ENCODE measurements at places on chromosomes 2 and 18. TPM values are rescaled to one million over a fixed set of nuclear protein-coding genes. Genes with fewer than 3 reads are reported as not detected.

The RFTN2 gene
- 0.07 TPM for total RNA-seq

The MAPRE3 gene
- 4.8 TPM for total RNA-seq

The GALNT13 gene
- total RNA-seq, result not detected

The MAL gene
- total RNA-seq, result not detected

The CROCC2 gene
- total RNA-seq, result not detected

The ACMSD gene
- total RNA-seq, result not detected

The IL18R1 gene
- total RNA-seq, result not detected

The TMEM127 gene
- 3.7 TPM for total RNA-seq

The TDRD15 gene
- not detected for total RNA-seq

The CXCR2 gene
- not detected for total RNA-seq

The SNED1 gene
- total RNA-seq, result 5.1 TPM
